OCI-M1 (cell line): ENCODE measurements at places on chromosomes 12 and 14.

GRCh38 chr14:106062502-106063272 lies 536.3 kb downstream of the TMEM121 start:
- no peak for DNase-seq

DNA sequence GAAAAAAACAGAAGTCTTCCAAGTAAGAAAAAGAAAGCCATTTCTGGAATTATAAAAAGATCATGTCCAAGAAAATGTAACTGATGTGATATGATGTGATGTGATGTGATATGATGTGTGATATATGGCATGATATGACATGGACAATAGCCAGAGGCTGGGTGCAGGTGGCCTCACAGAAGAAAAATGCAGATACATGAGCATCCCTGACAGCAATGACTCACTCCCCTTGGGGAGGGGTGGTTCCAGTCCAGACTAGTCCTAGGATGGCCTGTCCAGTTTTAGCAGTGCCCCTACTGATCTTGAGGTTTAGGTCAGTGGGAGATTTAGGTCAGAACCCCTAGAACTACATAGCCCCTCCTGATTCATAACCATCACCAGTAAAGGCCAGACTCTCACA lies 3.5 kb upstream of the RHOJ start:
- DNase-seq, result no peak

DNA sequence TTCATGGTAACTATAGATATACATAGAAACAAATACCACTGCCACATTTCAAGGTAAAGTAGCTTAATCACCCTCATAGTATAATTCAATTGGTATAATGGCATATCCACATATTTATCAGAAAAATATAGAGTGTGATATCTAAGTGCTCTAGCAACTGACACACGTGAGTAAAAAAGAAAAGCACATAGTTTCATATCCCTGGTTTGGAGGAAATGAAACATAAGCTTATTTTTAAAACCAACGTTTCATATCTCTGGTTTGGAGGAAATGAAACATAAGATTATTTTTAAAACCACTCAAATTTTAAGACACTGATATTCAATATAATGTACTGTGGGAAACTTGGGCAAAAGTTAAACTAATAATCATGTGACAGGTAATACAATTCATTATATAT lies 2.1 kb downstream of the OR6C70 start:
- no peak for DNase-seq

DNA sequence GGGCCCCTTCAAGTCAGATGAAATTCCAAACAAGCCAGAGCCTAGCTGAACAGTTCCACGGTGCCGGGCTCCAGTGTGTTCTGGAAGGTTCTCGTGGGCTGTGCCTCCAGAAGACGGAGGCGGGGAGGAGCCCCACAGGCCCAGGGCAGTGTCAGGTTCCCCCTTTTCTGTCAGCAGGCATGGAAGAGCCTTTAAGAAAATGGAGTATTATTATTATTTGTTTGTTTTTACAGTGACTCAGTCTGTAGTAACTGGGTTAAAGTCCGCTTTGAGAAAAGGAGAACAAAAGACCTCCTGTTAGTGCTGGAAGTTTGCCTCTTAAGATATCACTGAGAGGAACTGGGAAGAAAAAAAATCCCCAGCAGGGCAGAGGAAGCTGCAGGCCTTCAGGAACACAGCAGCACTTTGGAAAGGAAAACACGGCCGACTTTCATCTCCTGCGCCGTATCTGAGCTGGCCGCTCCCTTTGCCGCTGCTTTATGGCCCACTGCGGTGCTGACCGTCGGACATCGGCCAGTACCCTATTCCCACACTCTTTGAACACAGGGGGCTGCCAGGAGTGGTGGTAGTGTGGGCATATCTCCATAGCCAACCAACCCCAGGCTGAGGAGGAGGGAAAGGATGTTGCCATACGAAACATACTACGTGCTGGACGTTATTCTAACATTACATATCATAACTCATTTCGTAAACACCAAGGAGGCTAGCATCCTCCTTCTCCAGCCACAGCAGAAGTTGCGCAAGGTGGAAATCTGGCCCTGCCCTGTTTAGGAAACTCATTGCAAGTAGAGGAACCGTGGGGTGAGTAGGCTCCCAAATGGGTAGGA lies 194.0 kb downstream of the ZFP36L1 start:
- DNase-seq, result no peak

- peak; percentile 76 for DNase-seq
Measured at GRCh38 chr12:76927170-76927784, 48.5 kb upstream of the CSRP2 start.

DNA sequence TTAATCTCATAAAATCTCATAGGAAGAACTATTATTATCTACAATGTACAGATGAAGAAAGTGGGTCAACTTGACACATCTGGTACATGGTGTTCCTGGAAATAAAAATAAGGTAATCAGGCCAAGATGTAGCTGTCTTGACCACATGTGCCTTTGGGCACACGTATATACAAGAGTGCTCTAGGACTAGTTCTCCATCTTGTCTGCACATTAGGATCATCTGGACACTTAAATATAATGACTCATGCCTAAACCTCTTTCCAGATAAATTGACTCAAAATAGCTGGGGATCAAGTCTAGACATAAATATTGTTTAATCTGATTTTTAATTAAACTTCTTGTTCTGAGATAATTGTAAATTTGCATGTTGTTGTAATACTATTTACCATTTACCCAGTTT lies 182.6 kb downstream of the CNTN1 start:
- DNase-seq, result no peak

- DNase-seq, result no peak
Measured at GRCh38 chr14:105971593-105972500, 445.5 kb downstream of the TMEM121 start.

DNA sequence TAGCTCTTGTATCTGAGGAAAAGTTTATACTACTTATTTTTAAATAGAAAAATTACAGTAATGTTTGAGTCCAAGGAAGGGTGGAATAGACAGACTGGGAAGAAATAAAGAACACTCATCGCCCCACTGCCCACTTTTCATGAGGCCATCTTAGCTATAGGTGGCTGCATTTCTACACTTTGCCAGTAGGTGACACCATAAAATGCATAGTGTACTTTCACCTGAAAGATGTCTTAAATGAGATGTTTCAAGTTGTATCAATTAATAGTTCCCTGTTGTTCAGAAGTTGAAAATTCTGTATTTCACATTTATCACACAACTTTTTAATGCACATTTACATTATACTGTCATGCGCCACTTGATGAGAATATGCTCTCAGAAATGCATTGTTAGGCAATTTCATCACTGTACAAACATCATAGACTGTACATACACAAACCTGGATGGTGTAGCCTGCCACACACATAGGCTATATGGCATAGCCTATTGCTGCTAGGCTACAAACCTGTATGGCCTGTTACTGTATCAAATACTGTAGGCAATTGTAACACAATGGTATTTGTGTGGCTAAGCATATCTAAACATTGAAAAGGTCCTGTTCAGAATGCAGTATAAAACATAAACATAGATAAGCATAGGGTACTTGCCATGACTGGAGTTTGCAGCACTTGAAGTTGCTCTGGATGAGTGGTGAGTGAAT lies 27.6 kb downstream of the PMCH start:
- peak; percentile 60 for DNase-seq

DNA sequence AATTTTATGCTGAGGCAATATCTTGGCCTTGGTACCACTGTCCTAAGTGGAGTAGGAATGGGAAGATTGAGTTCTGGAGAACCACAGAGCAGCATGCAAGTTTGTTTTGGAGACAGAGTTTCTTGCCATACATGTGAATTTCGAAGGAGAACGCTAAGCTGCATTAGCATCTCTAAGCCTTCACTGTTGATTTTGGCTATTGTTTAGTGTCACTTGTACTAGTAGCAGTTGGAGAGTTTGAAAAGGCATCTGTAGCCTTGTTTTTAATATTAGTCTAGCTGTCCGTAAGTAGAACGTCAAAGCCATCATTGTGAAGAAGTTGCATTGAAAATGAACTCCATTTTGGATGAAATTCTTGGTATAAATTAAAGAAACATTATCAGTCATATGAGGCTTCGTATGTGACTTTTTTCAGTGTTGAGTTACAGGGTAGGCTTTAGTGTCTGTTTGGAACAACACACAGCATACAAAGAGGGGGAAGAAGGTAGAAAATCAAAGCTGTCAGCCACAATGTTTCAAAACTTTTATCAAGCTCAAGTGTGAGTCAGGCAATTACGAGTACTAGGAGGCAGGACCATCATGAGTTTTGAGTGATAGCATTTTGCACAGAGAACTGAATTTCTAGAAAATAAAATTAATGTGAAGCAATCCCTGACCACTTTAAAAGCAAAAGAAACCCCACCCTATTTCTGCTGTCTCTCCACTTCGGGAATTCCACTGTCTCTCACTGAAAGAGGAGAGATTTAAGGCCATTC lies 70.2 kb upstream of the NAV3 start:
- no peak for DNase-seq

DNA sequence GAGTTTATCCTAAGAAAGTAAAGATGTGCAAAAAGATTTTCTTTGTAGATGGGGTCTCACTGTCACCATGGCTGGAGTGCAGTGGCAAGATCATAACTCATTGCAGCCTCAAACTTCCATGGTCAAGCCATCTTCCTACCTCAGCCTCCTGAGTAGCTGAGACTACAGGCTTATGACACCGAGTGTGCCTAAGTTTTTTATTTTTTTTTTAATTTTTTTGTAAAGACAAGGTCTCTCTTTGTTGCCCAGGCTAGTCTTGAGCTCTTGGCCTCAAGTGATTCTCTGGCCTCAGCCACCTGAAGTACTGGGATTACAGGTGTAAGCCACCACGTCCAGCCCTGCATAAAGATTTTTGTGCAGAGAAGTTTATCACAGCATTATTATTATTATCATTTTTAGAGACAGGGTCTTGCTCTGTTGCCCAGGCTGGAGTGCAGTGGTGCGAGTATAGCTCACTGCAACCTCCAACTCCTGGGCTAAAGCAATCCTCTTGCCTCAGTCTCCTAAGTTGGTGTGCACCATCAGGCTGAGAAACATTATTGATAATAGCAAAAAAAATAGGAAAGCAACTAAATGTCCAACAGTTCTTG lies 19.3 kb upstream of the MDM2 start:
- no peak for DNase-seq

DNA sequence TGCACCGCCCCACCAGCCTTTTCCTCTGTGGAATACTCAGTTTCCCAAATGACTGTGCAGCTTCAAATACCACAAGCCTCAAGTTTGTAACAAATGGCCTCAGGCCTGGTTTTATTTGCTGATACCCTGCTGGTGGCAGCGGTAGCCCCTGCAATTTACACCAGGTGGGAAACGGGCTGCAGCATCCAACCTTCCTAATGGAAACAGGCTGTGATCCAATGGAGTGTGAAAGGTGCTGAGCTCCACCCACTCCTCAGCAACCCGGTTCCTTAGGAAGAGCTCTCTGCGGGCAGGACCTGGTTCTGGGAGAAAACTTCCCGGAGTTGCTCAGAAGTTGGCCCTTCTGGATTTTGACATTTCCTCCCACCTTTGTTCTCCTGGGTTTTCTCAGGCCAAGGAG lies 41.7 kb upstream of the LTA4H start:
- no peak for DNase-seq

- DNase-seq, result no peak
Measured at GRCh38 chr14:86865934-86866333, 1127.0 kb downstream of the GALC start.

- DNase-seq, result no peak
Measured at GRCh38 chr14:58870961-58871360, 233.2 kb downstream of the DACT1 start.

- no peak for DNase-seq
Measured at GRCh38 chr14:55126034-55126433, 3.0 kb upstream of the LGALS3 start.

GRCh38 chr12:114404926-114405518 lies 922 bp downstream of the TBX5 start:
- no peak for DNase-seq

DNA sequence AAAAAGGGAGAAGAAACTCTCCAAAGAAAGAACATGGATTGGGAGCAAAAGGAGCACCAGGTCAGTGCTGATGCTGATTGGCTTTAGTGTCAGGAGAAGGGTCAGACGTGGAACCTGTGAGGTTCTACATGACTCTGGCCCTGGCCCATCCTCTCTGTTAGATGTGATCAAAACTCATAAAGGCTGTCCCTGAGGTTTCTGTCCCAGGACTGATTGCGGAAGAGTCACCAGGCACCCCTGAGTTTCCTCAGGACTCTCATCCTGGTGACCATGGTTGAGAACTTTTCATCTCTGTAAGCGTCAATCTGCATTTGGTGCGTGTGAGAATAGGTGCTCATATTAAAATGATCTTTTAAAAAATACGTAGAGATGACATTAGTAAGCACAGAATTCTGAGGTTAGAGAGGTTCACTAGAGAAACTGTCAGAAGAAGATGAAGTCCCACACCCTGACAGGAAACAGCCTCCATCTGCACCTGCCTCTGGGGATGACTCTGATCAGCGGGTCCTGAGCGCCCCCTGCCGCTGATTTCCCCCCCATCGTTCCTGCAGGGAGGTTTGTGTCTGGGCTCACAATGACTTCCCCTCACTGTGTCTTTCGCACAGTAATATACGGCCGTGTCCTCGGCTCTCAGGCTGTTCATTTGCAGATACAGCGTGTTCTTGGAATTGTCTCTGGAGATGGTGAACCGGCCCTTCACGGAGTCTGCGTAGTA lies 741.8 kb downstream of the TMEM121 start:
- peak; percentile 7 for DNase-seq

DNA sequence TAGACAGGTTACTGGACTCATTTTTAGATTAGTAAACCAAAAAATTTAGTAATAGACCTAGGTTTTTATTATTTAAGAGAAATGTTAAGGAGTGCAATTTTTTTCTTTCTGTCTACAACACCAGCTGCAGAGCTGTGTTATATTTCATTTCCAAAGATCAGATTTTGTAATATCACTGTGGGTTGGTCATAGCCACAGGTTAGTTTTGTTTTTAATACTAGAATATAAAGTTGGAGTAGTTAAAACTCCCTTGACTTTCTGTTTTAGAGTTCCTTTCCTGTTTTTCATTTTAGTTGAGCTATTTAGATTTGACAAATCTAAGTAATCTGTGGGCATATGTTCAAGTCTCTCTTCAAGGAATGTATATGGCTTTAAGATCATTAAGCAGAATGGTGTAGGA lies 30.7 kb upstream of the GARIN2 start:
- no peak for DNase-seq
